ENCODE measurements at places on chromosomes 6 and 20. TPM values are rescaled to one million over a fixed set of nuclear protein-coding genes. Genes with fewer than 3 reads are reported as not detected.

The RAD21L1 gene
- polyA plus RNA-seq = not detected

The TTBK1 gene
- 0.04 TPM for polyA plus RNA-seq

The SEMG1 gene
- polyA plus RNA-seq = not detected

The KIF13A gene
- polyA plus RNA-seq = 28.3 TPM

The NHLRC1 gene
- 2.7 TPM for polyA plus RNA-seq

The TP53TG5 gene
- polyA plus RNA-seq = not detected

The GPSM3 gene
- polyA plus RNA-seq = 0.22 TPM

The MUCL3 gene
- polyA plus RNA-seq = 0.04 TPM

The HTR1B gene
- not detected for polyA plus RNA-seq

The GPR63 gene
- 0.49 TPM for polyA plus RNA-seq

The PHACTR1 gene
- not detected for polyA plus RNA-seq

The TPD52L1 gene
- 80.0 TPM for polyA plus RNA-seq

The SLC32A1 gene
- polyA plus RNA-seq = not detected

The FGD2 gene
- polyA plus RNA-seq = not detected

The FUT9 gene
- not detected for polyA plus RNA-seq

The TUBB2B gene
- 15.7 TPM for polyA plus RNA-seq

The SLC35D3 gene
- not detected for polyA plus RNA-seq

The CRIP3 gene
- polyA plus RNA-seq = 2.1 TPM

The ROS1 gene
- polyA plus RNA-seq = 0.17 TPM

The PRDM13 gene
- 0.41 TPM for polyA plus RNA-seq

The PRKN gene
- 0.07 TPM for polyA plus RNA-seq

The ZKSCAN4 gene
- polyA plus RNA-seq = 1.8 TPM

The NINL gene
- polyA plus RNA-seq = 23.4 TPM

The SDC4 gene
- polyA plus RNA-seq = 40.2 TPM

The SNX3 gene
- polyA plus RNA-seq = 102 TPM
